SK-N-SH (cell line): ENCODE measurements at places on chromosomes 3 and 15. TPM values are rescaled to one million over a fixed set of nuclear protein-coding genes. Genes with fewer than 3 reads are reported as not detected.

CPOX gene
- polyA plus RNA-seq = 36.7 and 37.2 TPM in 2 replicates

DNA sequence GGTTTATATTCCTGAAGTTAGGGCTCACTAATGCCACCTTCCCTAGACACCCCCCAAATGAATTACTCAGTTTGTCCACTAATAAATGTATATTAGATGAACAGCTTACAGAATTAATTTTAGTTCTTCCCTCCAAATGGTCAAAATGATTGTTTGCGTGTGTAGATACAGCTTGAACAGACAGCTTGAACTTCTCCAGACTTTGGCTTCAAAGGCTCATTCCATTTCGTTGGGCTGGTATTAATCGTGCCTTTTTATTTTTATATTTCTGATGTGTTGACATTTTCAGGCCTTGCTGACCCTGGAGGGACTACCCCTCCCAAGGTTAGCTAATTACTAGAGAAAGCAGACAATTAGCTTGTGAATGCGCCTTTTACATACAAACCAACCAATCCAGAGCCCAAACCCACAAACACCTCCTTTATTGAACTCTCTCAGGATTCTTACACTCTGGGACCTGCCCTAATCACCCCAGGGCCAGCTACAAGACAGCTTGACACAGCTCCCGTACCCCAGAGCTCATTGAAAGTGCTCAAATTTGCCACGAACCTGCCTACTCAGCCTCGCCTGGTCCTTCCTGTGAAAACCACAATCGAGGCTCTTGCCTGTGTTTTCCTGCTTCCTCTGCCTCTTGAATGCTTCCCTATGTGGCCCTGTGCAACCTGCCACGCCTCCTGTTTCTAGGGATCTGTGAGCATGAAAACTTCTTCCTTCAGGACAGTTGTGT, 40.3 kb downstream of the RPL22L1 start:
- H3K27ac ChIP-seq = no peak overlapping the region
- no peaks in the 10 kb centered on the region for H3K36me3 ChIP-seq
- no peaks in the 10 kb centered on the region for H3K27me3 ChIP-seq
- H3K4me1 ChIP-seq = no peaks in the 10 kb centered on the region
- no peak overlapping the region for H3K4me3 ChIP-seq
- no peak for DNase-seq

GRCh38 chr3:150022381-150023238, 51.9 kb upstream of the PFN2 start:
- H3K36me3 ChIP-seq = no peaks in the 10 kb centered on the region
- peaks cover 10% of the 10 kb centered on the region for H3K4me1 ChIP-seq
- DNase-seq = no peak
- H3K27me3 ChIP-seq = no peaks in the 10 kb centered on the region
- no peak overlapping the region for H3K4me3 ChIP-seq

SLC22A13 gene
- polyA plus RNA-seq = 0.08 and 0.29 TPM in 2 replicates

DNA sequence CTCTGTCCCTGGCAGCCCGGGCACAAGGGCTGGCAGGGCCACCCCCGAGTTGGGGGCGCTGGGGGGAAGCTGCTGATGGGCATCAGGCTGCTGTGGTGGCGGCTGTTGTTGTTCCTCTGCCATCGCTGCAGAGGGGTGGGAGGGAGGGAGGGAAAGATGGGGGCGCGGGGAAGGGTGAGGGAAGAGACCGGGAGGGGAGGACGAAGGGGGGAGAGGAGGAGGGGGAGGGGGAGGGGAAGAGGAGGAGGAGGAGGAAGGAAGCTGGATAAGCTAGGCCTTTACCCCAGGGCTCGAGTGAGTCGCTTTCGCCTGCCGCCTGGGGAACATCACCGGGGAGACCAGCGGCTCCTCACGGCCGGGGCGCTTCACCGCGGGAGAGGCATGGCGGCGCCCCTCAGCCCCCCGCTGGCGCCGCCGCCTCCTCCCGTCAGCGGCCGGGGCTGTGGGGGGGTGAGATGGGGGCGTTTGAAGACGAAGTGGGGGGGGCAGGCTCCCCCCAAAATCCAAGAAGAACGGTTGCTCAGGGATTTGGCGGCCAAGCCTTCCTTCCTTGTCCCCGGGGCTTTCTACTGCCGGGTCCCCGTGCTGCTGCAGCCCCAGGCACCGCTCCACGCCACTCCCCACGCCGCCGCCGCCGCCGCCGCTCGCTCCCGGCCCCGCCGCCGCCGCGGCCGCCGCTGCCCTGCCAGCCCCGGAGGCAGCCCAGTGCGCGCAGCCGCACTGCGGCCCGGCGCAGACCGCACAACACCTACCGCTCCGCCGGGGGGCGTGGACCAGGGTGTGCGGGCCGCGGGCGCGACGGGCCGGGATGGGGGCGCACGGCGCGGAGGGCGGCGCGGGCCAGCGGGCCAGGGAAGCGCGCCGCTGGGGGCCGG, at the start of gene RFX7:
Gene RFX7 (minus strand): TSS at position 717 of the 875 bp plus-strand sequence. CDS start 594 bp downstream, at position 123.
- peaks cover 22% of the 10 kb centered on the region; the same call in 1 of the 2 replicates for H3K4me1 ChIP-seq
- H3K36me3 ChIP-seq = no peaks in the 10 kb centered on the region
- DNase-seq = peak; percentile 93
- H3K27me3 ChIP-seq = no peaks in the 10 kb centered on the region
- peak within 1 kb of the TSS; percentile 99 for H3K27ac ChIP-seq

DNA sequence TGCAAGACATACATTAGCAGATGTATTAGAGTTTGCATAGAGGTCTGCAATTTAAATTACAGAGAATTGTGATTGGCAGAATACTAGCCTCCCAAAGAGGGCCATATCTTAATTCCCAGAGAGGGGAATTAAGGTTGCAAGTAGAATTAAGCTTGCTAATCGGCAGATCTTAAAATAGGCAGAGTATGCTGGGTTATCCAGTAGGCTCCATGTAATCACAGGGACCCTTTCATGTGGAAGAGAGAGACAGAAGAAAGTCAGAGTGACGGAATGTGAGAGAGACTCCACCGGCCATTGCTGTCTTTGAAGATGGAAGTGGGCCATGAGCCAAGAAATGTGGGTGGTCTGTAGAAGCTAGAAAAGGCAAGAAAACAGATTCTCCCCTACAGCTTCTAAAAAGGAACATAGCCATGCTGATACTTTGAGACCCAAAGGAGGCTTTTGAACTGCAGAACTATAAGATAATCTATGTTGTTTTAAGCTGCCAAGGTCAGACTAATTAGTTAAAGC, 38.8 kb downstream of the IMPG2 start:
- H3K4me1 ChIP-seq = no peaks in the 10 kb centered on the region; the same call in 1 of the 2 replicates
- no peak for DNase-seq
- H3K36me3 ChIP-seq = no peaks in the 10 kb centered on the region
- H3K27me3 ChIP-seq = no peaks in the 10 kb centered on the region
- no peak overlapping the region for H3K4me3 ChIP-seq
- H3K27ac ChIP-seq = no peak overlapping the region
